Endodermal cell (in vitro differentiated cells): ENCODE measurements at places on chromosomes 6 and 20.

DNA sequence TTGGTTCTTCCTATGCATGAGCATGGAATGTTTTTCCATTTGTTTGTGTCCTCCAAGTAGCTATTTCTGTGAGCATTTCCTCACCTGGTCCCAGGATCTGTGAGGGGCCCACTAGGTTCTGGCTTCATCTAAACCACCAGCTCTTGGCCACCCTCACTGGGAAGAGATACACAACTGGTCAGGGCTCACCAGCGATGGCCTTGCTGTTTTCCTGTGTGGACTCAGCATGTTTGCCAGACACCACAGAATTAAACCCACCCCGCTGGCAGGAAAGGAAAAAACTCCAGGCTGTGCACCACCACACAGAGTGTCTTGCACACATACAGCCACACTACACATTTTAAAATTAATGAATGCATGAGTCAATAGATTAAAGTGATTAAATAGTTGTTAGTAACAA, 65.1 kb upstream of the NXT1 start:
- DNase-seq, result no peak

GRCh38 chr6:110537208-110538123, 61.1 kb upstream of the SLC22A16 start:
- no peak for DNase-seq

DNA sequence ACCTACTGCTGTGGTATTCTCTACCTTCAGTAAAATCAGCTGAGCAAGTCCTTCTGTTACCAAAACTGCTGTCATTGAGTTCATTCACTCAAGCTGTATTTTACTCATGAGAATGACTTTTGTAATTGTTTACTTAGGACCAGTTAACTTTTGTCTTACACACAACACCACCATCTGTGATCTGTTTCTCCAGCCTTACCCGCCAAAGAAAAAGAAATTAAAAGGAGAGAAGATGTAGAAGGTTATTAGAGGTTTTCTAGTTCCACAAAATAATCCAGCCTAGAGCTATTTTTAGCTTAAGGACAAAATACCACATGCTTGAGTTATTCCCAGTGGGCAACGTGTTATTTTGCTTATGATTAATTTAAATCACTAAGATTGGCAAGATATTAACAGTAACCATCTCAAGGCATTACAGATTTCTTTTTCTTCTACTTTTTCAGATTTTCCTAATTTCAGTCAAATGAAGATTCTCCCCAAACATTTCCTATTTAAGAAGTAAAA, 38.2 kb downstream of the FAM8A1 start:
- no peak for DNase-seq

GRCh38 chr6:40520084-40520483, 67.1 kb downstream of the LRFN2 start:
- no peak for DNase-seq

- DNase-seq, result no peak
Measured at GRCh38 chr6:111792914-111793700, 80.1 kb downstream of the FYN start.
